Naive thymus-derived CD8-positive, alpha-beta T cell (primary cell): ENCODE measurements at places on chromosomes 7 and 10. TPM values are rescaled to one million over a fixed set of nuclear protein-coding genes. Genes with fewer than 3 reads are reported as not detected.

Gene MINPP1
- 7.7 TPM for total RNA-seq

Gene ZPBP
- total RNA-seq, result not detected

Gene CPED1
- total RNA-seq, result not detected

Gene MINDY4
- total RNA-seq, result 1.5 TPM

Gene ACSL5
- total RNA-seq, result 35.8 TPM

Gene FFAR4
- not detected for total RNA-seq

Gene WNT16
- total RNA-seq, result 0.19 TPM

GRCh38 chr10:19488592-19489280 is 327.5 kb upstream of the PLXDC2 start:
- no peak for DNase-seq

- DNase-seq, result no peak
Observed at GRCh38 chr7:25926451-25926850, 225.5 kb upstream of the NFE2L3 start.

- DNase-seq, result no peak
Observed at GRCh38 chr7:151110236-151110940, 24.1 kb downstream of the AGAP3 start.

DNA sequence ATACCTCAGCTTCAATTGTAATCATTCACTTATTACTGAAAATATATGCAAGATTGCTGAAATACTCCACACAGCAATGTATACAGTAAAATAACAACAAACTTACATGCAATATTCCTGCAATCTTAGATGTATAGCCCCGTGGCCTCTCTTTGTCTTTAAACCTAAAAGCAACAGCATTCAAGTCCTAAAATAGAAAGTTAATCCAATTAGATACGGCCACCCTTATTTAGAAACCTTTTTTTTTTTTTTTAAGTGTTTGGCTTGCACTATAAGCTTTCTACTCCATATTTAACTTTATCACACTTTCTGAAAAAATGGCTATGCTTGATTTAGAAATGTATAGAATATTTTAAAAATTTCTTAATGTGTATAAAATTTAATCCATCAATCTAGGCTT is 67.6 kb downstream of the IDE start:
- no peak for DNase-seq

GRCh38 chr7:159142730-159143129 is 1.9 kb downstream of the VIPR2 start:
- no peak for DNase-seq

DNA sequence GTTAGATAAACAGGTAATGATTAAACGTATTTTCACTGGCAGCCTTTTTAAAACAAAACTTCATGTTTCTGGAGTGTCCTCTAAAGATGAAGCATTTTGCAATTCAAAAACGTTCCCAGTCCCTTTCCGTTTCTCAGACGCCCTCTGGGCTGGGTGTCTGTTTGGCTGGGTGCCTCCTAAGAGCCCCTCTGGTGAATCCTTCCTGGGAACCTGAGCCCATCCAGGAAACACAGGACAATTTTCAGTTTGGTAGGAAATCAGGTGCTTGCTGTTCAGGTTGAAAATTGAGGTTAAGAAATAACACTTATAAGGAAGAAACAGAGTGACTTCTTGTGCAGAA is 76.7 kb downstream of the CHN2 start:
- no peak for DNase-seq

GRCh38 chr7:133477791-133478190 is 224.9 kb downstream of the EXOC4 start:
- no peak for DNase-seq

DNA sequence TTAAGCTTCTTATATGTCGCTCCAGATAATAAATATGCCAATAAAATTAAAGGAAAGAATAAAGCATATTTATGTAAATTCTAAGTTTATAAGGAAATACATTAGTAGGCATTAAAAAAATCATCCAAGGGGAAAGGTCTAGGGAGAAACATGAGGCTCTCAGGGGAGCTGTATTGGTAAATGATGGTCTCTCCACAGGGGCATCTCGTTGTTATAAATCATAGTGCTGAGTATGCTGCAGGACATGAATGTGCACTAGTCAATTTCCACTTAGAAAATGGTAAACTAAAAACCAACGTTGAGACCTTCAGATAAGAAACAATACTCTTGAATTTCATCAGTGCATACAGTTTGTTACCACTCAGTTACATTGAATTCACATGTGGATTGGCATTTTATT is 194.0 kb upstream of the AHR start:
- no peak for DNase-seq

DNA sequence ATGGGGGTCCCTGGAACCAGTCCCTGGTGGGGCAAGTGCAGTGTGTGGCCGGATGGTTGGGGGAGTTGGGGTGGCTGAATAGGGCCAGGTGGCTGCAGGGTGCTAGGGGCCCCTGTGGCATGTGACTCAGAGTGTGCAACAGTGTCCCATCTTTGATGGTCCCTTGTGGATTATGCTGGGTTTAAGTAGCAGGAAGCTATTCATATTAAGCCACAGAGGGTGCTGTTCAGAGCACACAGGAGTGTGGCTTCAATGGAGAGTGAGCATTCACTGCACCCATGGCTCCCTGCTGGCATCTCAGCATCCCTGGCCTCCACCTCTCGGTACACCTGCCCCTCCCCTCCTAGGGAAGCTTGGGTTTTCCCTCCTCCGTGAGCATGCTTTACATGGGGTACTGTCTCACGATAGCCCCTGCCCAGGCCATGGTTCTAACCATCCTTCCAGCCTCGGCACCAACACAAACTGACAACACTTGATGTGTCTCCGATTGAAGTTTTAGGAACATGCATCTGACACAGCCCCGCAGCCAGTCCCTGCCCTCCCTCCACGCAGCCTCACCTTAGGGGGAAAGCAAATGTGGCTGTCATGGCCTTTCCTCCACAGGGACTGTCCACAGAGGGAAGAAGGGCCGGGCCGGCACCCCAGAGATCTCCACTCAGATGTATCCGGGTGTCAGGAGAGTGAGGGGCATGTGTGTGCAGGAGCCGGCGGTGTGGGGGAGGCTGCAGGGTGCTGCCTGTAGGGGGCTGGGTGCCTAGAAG is 30.4 kb upstream of the PPIF start:
- DNase-seq, result no peak

GRCh38 chr7:11895337-11895736 is 63.3 kb upstream of the THSD7A start:
- DNase-seq, result no peak

- no peak for DNase-seq
Observed at GRCh38 chr10:75403144-75403938, 1.8 kb upstream of the ZNF503 start.

- DNase-seq, result no peak
Observed at GRCh38 chr10:29843143-29843542, 208.4 kb upstream of the SVIL start.

DNA sequence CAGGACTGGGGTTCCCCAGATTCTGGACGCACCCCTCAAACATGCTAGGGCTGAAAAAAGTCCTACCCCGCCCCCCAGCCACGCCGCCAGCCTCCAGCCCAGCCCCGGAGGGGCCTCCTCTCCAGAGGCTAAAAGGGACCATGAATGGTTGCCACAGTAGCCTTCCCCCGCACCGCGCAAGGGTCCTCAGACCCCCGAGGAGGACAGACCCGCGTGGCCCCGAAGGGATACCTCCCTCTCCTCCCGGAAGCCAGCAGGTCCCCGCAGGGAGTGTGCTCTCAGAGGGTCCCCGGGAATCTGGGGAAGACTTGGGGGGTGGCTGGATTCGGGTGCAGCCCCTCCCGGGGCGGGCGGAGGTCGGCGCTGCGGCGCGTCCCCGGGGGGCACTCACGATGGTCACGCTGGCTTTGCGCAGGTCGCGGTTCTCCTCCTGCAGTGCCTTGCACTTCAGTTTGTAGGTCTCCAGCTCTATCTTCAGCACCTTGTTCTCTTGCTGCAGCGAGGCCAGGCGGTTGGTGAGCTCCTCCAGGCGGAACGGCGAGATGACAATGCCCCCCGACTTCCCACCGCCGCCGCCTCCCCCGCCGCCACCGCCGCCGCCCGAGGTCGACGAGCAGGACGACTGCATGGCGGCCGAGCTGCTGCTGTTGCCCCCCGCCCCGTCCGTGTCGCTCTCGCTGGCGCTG is 482 bp downstream of the CCDC6 start:
- DNase-seq, result no peak

GRCh38 chr7:70406186-70406949 is 725.6 kb upstream of the GALNT17 start:
- no peak for DNase-seq
